ENCODE measurements at places on chromosomes 7 and 10.

DNA sequence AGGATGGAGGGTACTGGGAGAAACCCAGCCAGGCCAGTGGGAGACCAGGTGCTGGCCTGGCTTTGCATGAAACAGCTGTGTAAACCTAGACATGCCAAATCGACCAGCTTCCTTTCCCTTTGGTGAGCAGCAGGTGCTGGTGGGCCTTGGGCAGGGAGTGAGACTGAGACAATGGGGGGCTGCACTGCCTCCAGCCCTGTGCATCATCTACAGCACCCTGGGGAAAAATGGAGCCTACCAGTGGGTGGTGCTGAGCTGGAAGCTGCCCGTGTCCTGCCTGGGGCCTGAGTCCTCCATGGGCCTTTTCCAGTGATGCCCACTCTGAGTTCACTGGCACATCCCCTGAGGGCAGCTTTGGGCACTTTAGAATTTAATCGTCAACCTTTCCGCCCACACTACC lies 19.2 kb upstream of the DDC start:
- no peak for DNase-seq

DNA sequence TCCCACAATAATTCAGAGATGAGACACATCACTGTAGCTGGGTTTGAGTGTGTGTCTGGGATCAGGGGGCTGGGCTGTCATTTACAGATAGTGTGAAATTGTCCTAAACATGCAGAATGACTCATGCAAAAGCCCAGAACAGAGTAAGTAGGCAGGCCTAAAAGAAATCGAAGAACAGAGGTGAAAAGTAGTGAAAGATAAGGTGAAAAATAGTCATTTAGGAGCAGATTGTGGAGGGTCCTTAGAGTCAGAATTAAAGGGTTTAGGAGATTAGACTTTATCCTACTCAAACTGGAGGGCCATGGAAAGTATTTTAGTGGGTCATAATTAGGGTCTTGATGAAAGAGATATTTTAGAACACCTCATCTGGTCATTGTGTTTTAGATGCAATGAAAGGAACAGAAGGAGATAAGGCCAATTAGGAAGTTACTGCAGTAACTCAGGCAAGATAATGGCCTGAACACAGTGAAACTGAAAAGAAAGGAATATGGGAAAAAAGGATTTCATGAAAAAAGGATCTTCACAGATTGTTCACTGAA lies 58.3 kb upstream of the NEBL start:
- no peak for DNase-seq

GRCh38 chr10:23499372-23500132 lies 60.7 kb downstream of the OTUD1 start:
- no peak for DNase-seq

GRCh38 chr10:101162677-101163076 lies 31.6 kb downstream of the TLX1 start:
- no peak for DNase-seq

- no peak for DNase-seq
These were observed 320.7 kb downstream of the GPR37 start for GRCh38 chr7:124444696-124445480.

DNA sequence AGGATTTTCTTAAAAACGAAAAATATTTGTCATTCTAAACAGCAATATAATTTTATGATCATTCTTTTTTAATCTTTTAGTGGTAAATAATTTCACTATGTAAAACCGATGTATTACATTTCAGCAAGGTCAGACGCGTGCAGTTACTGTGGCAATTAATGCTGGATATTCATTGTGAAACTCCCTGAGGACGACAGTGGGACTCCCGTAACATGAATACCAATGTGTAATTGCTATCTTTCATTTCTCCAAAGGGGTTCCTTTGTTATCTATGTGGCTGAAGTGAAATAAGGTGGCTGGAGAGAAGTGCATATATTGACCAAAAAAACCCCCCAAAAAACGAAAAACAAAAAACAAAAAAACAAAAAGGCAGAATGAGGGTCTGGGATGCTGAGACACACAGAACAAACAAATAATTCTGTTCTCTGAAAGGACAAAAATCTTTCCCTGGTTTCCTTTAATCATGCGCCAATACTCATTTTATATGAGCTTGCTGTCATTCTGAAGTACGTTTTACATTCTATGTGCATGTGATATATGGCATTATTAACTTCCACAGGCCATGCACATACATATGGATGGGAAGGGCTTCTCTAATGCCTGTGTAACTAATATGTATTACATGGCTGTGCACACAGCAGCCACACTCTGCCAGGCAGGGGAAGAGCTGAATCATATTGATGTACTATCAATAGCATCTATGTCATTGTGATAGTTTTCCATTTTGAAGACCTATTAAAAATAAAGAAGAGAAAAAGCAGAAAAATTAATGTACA lies 161.4 kb downstream of the RAPGEF5 start:
- no peak for DNase-seq

GRCh38 chr7:99666013-99666395 lies 13.8 kb downstream of the CYP3A5 start:
- DNase-seq = no peak

GRCh38 chr7:55427800-55428199 lies 62.7 kb downstream of the LANCL2 start:
- no peak for DNase-seq

DNA sequence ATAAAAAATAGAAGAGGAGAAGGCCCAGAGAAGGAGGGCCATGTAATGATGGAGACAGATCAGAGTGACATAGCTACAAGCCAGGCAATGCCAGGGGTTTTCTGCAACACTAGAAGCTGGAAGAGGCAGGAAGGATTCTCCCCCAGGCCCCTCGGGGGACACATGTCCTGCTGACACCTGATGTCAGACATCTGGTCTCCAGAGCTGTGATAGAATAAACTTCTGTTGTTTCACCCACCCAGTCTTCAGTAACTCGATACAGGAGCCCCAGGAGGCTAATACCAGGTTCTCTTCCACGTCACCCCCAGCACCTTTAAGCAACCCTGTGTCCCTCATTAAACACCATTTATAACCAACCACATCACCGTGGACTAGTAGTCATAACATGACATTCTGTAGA lies 94.9 kb downstream of the TMEM130 start:
- DNase-seq = no peak

DNA sequence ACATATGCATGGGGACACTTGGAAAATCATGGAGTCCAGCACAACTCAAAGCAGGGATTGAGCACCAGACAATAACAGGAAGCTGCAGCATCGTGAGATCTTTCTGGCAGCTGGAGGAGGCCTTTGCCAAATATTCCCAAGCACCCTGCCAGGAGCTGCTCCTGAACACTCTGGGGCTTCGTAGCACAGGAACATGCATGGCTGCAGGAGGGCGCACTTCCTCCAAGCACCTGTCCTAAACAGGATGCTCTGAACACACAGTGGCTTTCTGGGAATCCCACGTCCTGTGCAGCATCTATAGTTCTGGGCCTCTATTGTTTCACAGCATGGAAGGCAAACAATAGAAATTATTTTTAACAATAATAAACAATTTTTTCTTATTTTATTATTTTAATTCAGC lies 4.1 kb downstream of the ABLIM1 start:
- peak; percentile 10 for DNase-seq

DNA sequence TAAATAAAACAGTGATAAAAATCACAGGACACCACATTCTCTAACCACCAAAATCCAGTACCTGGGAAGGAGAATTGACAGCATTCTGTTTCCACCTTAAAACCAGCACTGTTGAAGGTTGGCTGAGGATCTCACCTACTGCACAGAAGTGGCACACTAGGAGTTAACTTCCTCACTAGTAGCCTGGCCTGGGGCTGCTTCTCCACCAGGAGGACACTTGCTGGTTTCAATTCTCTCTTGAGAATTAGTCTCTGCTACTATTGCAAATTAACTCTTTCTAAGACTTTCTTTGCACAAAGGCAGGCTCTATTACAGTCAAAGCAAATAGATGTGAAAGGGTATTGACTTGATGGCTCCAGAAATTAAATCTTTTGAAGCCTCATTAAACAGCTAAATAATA lies 2.3 kb upstream of the CTTNBP2 start:
- DNase-seq = no peak

GRCh38 chr10:130761788-130762301 lies 549.7 kb downstream of the TCERG1L start:
- no peak for DNase-seq

GRCh38 chr10:126476246-126476645 lies 88.0 kb upstream of the ADAM12 start:
- no peak for DNase-seq

- no peak for DNase-seq
These were observed 54.1 kb downstream of the HSPA12A start for GRCh38 chr10:116688241-116688711.

DNA sequence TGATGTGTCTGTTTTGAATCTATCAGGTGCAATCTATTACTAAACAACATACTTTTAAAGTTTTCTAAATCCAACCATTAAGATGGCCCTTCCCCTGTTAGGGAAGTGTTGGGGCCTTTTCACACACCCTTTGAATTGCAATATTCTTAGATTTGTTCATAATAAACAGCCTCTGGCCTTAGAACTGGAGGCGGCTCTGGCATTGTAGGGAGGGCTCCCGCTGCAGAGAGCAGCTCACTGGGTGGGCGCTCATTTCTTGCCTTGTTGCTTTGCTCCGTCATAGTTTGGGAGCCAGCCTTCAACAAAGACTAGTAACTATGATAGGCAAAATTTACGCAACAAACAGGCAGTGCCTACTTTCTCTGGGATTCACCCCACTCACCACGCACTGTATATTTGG lies 4.2 kb upstream of the HOXA10 start:
- DNase-seq = no peak

DNA sequence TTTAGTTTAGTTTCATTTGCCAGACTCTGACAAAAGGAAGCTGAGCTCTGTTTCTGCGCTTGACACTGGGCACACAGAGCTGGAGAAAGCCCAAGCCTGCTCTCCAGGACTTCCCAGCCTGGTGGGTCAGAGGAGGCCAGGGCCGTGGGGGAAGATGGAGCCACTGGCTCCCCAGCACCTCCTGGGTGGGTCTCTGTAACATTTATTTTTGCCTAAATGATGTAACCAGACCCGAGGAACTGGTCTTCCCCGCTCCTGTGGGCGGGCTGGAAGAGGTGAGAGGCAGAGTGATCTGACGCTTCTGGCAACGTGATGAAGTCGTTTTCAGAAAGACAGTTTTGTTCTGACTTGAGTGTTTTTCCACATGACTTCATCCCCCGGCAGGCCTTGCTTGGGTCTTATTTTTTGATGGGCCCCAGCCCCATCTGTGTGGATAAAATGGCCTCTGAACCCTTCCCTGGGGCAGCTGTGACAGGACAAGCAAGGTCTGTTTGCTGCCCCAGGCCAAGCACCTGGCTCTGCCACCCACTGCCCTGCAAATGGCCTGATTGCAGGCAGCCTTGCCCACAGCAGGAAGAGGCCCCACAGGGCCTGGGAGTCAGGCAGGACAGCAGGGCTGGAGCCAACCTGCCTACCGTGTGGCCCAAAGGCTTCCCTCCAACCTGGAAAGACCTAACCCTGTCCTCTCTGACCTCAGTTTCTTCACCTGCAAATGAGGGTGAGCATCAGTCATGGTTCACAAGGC lies 304.9 kb upstream of the ZMIZ1 start:
- DNase-seq = no peak

DNA sequence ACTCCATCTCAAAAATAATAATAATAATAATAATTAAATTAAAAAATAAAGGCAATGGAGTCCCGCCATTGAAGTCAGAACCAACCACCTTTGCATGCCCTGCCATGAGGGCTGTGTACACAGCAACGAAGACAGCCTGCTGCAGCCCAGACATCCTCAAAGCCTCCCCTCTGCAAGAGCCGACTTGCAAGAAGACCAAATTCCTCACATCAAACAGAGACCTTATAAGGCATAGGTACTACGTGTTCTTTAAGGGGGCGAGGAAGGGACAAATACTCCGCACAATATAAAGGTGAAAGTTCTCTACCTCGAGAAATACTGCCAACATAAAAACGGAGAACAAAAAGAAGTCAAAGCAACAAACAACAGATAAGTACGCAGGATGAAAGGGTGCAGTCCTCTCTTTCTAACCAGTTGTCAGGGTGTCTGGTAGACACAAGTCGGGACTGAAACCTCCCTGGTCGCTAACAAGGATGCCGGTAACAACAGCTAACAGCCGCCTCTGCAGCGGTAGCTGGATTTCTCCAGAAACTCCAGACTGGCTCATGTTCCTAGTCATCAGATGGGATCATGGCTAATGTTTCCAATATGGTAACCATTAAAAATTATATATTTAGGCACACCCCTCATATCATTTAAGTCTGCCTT lies 23.6 kb downstream of the FGFR2 start:
- DNase-seq = no peak

- no peak for DNase-seq
These were observed 47.9 kb downstream of the WNT2 start for GRCh38 chr7:117274951-117275350.
